Frontal cortex (tissue), 4 donors: ENCODE measurements at places on chromosomes 16 and 17.

DNA sequence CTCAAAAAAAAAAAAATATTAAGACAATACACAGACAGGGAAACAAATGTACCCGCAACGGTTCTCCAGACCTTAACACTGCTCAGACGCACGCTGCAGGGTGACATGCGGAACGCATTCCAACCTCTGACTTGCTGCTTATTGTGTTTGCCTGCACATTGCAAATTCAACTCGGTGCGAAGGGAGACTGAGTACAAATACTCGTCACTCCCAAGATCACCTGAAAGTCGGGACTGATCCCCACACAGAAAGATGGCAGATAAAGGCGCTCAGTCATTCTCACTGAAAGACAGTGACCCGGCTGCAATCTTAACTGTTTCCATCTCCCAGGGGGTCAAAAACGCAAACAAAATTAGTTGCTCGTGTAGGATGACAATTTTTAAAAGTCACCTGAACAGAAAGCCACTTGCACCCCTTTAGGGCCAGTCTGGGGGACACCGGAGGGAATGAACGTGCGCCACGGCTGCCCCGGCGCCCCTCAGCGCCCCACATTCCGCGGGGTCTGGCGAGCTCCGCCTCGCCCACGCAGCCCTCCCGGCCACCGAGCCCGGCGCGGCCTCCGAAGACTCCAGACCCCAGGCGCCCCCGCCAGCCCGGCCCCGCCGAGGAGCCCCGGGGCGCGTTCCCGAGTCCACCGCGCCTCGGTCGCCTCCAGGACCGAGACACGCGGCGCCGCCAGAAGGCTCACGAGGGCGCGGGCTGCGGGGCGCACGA is 589 bp downstream of the CLCN7 start:
- no peak for DNase-seq

GRCh38 chr17:60102632-60103096 is 23.9 kb upstream of the HEATR6 start:
- DNase-seq, result no peak

- DNase-seq, result no peak
These were observed 31.5 kb downstream of the UBE2G1 start for GRCh38 chr17:4334776-4335584.

DNA sequence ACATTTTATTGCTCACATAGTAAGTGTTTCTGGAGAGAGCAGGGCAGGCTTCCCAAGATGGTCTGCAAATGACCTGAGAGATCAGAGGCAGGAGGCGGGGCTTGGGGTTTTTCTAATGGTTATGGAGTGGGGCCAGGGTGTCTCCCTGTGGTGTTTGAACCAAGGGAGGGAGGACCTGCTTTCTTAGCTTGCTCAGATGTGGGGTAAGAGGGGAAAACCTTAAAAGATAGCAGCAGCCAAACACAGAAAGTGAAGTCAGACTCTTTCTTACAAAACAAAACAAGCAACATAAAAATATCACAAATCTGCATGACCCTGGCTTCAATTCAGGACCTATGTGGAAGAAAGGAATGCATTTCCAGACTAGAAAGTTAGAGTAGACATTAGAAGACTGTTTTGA is 22.9 kb upstream of the DNAJA2 start:
- no peak for DNase-seq

GRCh38 chr17:44375196-44376017 is 11.8 kb upstream of the FAM171A2 start:
- DNase-seq, result peak; percentile 13

- no peak for DNase-seq
These were observed 119.5 kb upstream of the TNRC6C start for GRCh38 chr17:77838748-77839697.

GRCh38 chr16:1906846-1907165 is 11.4 kb downstream of the HS3ST6 start:
- DNase-seq, result no peak

DNA sequence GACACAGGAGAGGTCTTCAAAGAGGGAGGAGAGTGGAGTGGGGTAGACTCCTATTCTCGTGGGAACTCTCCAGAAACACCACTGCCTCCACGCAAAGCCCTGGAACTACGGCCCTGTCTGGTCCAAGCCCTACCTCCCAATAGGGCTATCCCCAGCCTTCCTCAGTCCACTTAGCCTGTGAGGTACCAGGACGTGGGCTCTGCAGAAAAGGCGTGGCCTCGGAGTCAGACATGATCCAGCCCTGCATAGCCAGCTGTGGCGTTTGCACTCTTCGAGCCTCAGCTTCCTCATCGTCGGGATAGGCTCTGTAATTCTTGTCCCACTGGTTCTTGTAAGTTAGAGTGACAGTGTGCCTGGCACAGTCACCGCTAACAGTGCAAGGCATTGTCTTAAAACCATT is 13.8 kb downstream of the ENDOV start:
- DNase-seq, result no peak

GRCh38 chr17:31605761-31606160 is 214.3 kb downstream of the RAB11FIP4 start:
- no peak for DNase-seq

- DNase-seq, result no peak
These were observed 32.9 kb downstream of the KNOP1 start for GRCh38 chr16:19685176-19685575.

DNA sequence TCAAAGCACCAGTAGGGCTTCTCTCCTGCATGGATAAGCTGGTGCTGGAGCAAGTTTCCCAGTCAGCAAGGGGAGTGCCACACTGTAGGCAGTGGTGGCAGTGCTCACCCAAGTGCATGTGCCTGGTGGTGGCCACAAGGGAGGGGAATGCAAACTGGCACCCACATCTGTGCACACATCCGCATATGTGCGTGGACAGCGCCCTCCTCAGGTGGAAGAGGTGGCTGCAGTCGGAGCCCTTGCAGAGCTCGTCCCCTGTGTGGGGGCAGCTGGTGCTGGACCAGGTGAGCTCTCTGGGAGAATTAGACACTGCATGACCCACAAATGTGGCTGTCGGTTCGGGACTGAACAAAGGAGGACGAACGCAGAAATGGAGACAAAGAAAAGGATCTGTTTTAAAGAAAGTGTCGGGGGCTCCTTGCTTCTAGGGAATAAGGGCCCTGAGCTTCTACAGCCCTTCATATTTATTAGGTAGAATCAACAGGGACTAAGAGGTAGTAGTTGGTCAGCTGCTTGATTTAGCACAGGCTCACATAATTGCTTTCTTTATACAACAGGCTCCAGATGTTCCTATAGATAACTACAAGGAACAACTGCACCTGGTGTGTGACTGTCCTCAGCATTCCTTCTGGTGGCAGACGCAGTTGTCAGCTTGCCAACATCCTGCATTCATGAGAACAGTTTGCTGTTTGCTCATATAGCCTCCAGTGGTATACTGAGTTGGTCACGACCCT is 5.3 kb upstream of the ZNF689 start:
- no peak for DNase-seq

GRCh38 chr16:9007177-9007794 is 43.6 kb upstream of the USP7 start:
- DNase-seq, result no peak

- DNase-seq, result peak; percentile 70
These were observed 439.8 kb downstream of the SOX9 start for GRCh38 chr17:72560303-72561247.

GRCh38 chr17:50033316-50033715 is 22.6 kb upstream of the ITGA3 start:
- DNase-seq, result no peak

DNA sequence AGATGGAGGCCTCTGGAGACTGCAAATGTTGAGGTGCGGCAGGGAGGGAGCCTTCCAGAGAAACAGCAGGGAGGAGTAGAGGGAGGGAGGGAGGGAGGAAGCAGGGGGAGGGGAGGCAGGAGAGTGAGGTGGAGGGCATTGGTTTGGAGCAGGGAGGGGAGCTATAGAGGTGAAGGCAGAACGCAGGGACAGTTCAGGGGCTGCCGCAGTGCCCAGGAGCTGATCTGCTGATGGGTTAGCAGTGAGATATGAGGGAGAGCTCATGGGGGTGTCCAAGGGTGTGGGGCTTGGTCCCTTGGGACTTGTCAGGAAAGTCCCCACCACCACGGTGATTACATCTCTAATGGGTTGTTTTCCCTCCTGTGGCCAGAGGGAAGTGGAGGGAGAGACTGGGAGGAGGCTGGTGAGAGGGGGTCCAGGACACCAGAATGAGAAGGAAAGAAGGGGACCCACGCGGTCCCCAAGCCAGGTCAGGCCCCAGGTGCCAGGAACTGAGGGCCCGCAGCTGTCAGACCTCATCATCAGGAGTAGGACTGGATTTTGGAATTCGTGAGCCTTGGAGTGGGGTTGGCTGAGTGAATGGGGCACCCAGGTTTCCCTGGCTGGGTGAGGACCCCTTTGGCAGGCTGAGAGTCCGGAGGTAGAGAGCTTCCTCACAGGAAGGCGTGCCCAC is 11.2 kb downstream of the CA4 start:
- DNase-seq, result peak; percentile 10

DNA sequence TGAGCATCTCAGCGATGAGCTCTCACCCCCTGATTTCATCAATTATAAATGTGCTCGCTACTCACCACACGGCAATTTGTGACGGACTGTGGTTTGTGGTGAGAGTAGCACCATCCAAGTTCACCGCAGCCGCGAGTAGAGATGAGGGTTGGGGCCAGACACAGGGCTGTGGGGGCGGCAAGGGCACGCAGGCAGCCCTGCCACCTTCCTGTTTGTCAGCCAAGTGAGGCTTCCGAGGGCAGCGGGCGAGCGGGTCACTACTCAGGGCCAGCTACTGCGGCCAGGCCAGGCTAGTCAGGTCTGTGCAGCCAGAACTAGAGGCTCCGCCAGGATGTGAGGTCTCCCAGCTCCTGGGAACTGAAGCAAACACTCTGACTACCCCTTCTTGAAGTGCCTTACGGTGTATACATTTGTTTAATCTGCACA is 39.6 kb upstream of the MEOX1 start:
- no peak for DNase-seq

DNA sequence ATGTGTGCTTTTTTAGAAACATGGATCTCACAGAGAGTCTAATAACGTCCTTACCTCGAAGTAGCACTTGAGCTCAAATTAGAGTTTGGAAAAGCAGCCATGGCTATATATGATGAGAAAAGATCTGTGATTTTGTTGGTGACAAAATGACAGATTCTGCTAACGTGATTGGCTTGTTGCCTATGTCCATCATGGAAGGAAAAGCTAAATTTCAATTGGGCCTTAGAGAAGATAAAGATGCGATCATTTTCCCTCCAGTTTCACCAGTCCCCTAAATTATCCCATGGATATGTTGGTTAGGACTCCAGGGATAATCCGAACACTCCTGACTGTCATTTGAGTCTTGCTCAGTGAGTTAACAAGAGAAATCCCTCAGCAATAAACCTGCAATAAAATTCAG is 175.8 kb downstream of the C16orf95 start:
- DNase-seq, result no peak

GRCh38 chr17:75753514-75754377 is 11.2 kb downstream of the GALK1 start:
- peak; percentile 93 for DNase-seq

GRCh38 chr16:48430890-48431289 is 45.7 kb upstream of the SIAH1 start:
- DNase-seq, result no peak

GRCh38 chr16:86511317-86512161 is 1.2 kb downstream of the FOXF1 start:
- DNase-seq, result peak; percentile 39

- DNase-seq, result no peak
These were observed 11.8 kb upstream of the PEMT start for GRCh38 chr17:17603178-17603894.

DNA sequence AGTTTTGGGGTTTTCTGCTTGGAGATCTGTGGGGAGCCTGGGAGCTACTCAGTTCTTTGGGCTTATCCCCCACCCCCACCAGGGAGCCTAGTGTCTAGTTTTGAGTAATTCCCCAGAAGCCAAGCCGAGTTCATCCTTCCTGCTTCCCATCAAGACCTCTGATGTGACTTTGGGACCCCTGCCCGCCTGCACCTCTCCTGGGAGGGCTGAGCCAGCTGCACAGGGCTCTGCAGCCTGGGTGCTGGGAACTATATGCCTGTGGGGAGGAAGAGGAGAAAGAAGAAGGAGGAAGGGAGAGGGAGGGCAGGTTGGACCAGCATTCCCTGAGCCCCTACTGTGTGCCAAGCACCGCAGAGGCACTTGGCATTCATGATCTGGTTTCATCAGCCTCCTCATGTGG is 178.9 kb downstream of the TMEM132E start:
- no peak for DNase-seq

DNA sequence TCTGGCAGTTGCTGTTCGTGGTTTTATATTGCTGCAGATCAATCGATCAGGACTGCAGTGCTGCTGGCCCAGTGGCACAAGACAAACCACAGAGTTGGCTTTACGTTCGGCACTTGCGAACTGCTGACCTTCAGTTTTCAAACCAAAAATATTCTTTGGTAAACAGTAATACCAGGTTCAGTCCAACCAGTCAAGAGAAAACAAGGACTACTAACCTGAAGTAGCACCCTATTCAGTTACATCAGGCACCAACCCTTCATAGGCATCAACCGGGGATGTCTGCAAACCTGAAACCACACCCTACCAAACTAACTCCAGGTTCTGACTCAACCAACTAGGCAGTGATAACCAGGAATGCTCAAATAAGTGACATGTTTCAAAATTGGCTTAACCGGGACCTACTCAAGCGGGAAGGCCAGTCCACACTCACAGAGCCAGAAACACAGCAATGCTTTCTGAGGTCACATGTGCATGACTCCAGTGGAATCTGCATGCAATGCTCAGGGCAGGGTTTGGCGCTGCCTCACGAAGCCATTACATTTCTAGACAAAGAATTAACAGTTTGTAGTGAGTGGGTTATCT is 91.1 kb downstream of the SMG6 start:
- DNase-seq, result no peak

GRCh38 chr16:80599466-80599865 is 58.7 kb downstream of the DYNLRB2 start:
- no peak for DNase-seq

GRCh38 chr16:58123896-58124600 is 5.1 kb downstream of the CFAP20 start:
- DNase-seq, result no peak

DNA sequence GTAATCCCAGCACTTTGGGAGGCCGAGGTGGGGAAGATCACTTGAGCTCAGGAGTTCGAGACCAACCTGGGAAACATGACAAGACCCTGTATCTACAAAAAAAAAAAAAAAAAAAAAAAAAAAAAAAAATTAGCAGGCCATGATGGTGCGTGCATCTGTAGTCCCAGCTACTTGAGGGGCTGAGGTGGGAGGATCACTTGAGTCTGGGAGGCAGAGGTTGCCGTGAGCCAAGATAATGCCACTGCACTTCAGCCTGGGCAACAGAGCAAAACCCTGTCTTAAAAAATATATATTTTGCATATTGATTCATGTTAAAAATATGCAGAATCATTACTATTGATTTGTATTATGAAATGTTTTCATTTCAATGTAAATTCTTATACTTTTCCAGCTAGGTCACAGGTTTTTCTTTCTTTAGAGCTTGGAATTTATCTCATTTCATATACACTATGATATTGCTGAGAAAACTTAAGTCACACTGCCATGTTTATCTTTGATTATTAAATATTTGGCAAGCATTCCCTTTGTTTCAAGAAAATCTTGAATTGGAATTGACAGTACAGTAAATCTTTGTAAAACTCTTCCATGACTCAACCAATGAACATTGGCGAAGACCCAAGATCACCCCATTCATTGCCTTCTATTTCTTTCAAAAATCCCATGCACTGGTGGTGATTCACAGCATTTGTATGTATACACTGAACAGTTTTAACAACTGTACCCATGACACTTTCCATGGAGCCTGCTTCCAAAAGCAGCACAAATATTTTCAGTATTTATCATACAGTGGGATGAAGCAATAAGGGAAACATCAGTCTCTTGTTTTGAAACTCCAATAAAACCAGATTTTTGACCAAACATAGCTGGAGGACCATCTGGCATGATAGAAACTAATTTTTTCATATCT is 83.5 kb upstream of the TNRC6A start:
- no peak for DNase-seq
